Posterior vena cava (tissue), 2 donors: ENCODE measurements at places on chromosomes 3 and 15.

- no peak for DNase-seq
Measured at GRCh38 chr15:88395872-88396781, 71.1 kb downstream of the MRPL46 start.

DNA sequence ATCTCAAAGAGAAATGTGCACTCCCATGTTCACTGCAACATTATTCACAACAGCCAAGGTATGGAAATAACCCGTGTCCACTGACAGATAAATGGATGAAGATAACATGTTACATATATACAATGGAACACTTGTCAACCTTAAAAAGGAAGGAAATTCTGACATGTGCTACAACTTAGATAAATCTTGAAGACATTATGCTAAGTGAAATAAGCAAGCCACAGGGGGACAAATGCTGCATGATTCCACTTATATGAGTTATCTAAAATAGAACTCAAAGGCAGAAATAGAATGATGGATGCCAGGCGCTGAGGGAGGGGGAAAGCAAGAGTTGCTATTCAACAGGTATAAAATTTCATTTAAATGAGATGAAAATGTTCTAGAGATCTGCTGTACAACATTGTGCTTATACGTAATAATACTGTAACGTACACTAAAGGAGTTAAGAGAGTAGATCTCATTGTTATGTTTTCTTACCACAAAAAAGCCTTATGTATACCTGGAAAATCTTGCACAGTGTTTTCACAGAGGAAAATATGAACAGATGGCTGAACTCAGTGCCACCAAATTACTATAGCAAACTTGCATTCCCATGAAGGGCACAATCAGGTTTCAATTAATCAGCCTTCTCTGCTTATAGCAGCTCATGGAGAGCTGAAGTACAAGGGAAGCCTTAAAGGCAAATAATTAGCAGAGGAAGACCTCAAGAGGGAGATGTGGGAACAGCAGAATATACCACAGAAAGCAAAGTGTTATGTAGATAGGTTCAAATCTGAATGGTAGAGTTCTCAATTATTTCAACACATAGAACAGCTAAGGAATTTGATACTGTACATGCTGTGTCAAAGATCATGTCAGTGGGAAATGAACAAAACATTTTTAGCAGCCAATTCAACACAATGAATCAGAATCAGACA is 8.1 kb upstream of the VPS39 start:
- no peak for DNase-seq

DNA sequence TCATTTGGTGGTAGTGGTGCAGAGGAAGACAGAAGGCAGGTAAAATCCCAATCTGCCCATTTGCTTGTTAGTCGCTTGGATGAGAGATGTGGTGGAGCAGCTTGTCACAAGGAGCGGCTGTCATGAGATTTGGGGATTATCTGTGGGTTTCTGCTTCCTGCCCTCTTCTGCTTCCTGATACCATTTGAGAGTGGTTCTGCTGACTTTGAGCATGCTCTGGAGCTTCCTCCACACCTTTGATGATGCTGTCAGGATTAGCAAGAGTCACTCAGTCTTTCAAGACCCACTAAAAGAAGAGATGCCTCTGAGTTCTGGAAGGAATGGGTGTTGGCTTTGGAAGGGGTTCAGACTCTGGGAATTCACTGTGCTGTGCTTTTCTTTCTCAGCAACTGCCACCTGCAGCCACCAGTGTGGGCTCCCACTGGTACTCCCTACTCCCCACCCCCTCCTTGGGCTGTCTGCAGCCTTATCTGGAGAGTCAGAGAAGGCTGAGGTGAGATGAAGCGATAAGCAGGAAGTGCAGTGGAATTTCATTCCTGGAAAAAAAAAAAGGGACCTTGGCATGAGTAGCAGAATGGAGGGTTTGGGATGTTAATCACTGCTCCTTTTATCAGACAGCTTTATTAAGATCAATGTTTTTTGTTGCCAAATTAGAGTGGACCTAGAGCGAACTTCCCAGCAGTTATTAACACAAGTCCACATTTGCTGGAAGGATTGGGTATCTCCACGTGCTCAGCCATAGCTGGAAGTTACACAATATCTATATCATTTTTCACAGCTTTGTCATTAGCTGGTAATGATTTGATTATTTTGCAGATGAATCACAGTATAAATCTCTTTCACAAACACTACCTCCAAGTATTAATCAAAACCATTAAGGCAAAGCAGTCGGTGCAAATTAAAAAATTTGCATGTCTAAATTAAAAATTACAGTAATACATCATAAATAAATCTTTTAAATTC is 233.0 kb upstream of the SATB1 start:
- no peak for DNase-seq

- DNase-seq, result no peak
Measured at GRCh38 chr15:58554758-58555157, 123.0 kb downstream of the LIPC start.

- DNase-seq, result no peak
Measured at GRCh38 chr3:128210711-128211110, 57.4 kb downstream of the EEFSEC start.

- DNase-seq, result no peak
Measured at GRCh38 chr15:100681335-100681746, 79.0 kb downstream of the ASB7 start.

DNA sequence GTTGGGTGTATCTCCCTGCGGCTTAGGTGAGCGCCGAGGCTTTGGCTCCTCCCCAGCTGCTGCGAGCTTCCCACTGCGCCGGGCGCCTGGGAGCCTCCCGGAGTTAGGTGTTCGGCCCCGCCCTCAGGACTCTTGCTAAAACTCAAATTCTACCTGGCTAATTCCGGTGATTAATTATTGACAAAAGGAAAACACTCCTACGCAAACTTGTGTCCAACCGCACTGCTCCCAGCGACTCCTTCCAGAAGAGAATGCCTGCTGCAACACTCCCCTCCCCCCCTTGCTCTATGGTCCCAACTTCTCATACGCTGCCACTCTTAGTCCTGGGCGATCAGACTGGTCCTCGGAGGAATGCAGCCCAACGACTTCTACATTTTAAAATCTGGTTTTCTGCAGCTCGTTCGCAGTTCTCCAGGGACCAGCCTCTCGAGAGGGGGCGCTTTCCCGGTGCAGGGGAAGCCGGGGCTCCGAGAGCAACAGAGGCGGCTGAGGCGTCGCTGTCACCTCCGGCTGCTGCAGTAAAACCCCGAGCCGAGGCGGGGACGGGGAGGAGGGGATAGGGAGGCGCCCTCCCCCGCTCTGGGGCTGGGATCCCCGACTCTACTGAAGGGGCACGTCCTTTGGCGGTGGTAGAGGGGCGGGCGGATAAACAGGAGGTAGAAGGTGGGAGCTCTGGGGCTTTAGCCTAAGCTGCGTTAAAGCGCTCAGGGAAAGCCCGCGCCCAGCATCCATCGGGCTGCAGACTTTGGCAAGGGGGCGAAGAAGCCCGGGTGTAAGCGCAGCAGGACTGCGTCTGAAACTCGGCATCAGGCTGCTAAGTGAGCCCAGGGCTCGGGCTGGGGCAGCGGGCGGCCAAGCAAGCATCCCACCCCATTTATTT is at the start of gene SPTSSB:
SPTSSB (minus strand) TSS at position 77 of the 880 bp plus-strand sequence. CDS start 25,194 bp downstream, outside the sequence.
- DNase-seq, result no peak

DNA sequence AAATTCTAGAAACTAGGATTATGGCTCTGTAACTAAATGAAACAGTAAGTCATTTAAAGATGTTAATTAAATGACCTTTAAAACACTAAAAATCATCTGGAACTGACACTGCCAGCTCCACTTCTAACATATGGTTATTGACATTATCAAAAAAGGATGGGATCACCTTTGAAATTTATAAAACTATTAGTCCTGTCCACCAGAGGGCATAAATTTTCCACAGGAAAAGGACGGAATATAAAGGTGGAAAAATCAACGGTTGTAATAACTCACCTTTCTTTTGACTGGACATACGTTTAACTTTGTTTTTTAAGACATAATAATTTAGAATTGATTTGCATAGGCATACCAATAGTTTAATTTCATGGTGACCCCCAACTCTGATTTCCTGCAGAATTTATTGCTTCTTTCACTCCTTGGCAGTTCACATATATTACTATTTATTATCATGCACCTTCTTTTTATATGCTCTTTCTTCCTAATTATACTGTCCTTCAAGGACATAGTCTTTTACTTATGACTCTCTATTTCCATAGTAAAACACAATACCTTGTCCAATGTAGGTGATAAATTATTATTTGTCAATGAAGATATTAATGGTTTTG is 345.7 kb downstream of the CADM2 start:
- no peak for DNase-seq
